HuH-7.5 (cell line): ENCODE measurements at places on chromosomes 4 and X.

DNA sequence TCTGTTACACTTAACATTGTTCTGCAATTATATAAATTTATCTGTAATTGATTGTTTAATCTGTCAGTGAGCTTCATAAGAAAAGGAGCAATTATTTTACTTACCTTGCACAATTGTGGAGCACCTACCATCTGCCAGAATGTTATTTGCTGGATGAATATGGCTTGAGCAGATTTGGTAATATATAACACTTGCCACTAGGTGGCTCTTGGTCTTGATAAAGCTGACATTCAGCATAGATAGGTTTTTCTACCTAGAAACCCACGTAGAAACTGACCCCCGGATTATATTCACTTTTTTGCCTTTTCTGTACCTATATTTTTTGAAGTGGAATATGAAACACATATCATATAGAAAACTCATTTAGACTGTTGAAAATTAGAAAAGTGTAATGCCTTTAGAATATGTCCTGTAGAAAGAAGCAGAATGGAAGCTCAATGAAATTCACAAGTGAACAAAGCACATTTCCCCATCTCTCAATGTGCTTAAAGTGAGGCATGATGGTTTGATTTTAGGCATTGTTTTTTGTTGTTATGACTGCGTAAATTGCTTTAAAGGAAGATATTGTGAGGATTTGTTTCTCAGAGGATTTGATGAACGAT, 9.5 kb downstream of the RBPJ start:
- peak; percentile 42 for DNase-seq

DNA sequence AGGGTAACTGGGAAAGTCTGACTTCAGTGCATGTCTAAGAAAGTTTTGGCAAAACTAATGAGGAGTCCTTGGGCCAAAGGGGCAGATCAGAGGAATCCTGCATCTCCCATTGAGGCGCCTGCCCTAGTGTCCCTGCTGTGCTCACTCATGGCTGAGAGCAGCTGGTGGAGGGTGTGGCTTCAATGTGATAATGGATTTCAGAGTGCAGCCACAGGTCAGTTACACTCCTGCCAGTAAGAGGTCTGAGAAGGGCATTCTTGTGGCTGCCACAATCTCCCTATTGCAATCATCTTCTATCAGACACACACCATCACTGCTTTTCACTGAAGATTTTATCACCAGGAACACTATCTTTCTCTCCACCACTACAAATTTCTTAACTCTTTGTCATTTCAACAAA, 457.1 kb downstream of the MID1IP1 start:
- DNase-seq, result no peak

- no peak for DNase-seq
These were observed 115.0 kb downstream of the CEP44 start for GRCh38 chr4:174398728-174399127.

DNA sequence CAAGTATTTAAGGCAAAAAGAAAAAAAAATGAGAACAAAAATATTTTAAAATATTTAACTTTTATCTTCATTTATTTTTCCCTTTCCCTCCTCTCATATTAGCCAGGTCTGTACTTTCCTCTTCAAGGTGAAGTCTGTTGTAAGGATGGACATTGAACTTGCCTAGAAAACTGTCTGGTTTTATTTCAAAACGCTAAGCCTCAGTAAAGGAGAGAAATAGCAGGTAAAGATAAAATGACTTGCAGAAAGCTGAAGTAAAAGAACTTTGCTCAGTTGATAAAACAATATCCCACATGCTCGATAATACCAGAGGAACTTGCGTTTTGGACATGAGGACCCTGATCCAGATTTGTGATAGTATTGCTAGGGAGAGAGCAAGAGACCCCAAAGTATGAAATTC, 28.6 kb upstream of the METAP1 start:
- DNase-seq, result no peak

- DNase-seq, result no peak
These were observed 451.2 kb downstream of the FAT4 start for GRCh38 chr4:125765941-125766340.

- DNase-seq, result no peak
These were observed 181.6 kb downstream of the UGT8 start for GRCh38 chr4:114780205-114780604.

- DNase-seq, result no peak
These were observed 325.0 kb downstream of the RAB28 start for GRCh38 chr4:13159041-13159620.
